GM12892 (cell line): ENCODE measurements at places on chromosomes 5 and 9.

- no peak for DNase-seq
Observed at GRCh38 chr9:121783521-121784507, 132.4 kb downstream of the DAB2IP start.

DNA sequence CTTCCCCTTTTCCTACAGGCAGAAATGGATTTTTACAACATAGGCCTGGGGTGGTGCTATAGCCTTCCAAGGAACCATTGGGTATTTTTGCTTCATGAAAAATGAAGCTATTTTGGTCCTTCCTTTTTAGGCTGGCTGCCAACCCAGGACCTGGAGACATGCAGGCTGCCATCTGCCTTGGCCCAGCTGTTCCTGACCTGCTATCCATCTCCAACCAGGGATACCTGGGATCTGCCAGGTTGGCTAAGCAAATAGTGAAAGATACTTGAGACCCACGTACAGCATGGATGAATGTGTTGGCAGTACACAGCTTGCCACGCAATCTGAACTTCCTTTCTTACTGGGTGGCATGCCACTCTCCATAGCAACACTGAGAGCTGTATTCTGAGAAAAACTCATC lies 31.1 kb downstream of the MRPS27 start:
- no peak for DNase-seq

- DNase-seq: no peak
Observed at GRCh38 chr5:167478188-167478587, 813.3 kb upstream of the WWC1 start.

- no peak for DNase-seq
Observed at GRCh38 chr5:14706615-14707021, 42.1 kb downstream of the OTULIN start.

- no peak for DNase-seq
Observed at GRCh38 chr5:103111468-103111867, 8.5 kb downstream of the GIN1 start.

- no peak for DNase-seq
Observed at GRCh38 chr5:39765366-39765765, 340.6 kb upstream of the DAB2 start.

GRCh38 chr5:67152400-67152799 lies 44.2 kb downstream of the CD180 start:
- no peak for DNase-seq

DNA sequence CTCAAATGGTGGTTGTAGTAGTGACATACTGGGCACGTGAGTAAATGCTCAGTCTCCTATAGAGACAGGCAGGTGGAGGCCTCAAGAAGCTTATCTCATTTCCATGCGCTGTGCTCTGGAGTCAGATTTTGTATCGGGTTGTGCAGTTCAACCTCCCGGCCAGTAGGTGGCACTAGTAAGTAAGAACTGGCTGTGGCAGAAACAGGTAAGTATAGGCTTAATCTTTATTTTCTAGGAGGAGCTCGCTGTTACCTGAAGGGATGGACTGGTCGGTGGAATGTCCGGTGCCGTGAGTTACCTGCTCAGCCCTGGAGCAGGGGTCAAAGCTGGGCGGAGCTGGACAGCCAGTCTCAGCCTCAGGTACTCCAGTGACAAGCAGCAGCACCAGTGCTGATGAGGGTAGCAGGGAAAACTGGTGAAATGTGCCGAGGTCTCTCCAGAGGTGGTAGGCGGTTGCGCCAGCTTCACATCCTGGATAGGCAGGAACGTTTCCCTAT lies 880.1 kb upstream of the SEMA6A start:
- no peak for DNase-seq

- DNase-seq: no peak
Observed at GRCh38 chr9:7976856-7977255, 177.3 kb upstream of the DMAC1 start.
